Neuronal stem cell (in vitro differentiated cells): ENCODE measurements at places on chromosomes 12 and 14.

DNA sequence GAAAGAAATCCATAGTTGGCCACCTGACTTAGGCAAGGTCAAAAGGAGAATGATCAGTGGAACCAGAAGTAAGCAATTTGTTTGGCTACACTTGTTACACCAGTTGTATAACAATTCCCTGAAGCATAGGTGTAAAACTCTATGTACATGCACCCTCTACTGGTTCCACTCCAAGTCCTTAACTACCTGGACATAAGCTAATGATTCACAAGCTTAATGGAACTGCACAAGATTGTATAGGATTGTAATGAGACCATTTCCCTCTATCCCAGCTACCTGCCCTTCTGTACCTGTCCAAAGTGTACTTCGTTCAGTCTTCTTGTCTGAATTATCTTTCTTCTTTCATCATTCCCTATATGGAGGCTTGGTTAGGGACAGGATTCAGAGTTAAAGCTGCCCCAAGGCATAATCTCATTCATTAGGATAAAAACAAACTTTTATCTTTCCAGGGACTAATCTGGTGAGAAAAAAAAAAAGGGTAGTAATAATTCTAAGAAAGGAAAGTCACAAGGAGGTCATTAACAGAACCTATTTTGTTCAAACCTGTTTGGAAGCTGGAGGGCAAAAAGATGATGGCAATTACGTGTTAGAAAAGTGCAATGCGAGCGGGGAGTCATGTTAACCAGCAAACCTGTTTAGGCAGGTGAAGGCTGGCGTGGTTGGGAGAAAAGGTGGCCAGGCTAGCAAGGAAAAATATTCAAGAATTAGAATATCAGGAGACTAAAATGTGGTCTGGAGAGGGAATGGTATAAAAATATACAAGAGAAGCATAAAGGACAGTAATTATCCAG is 2.8 kb upstream of the TMEM52B start:
- DNase-seq = no peak
- no peaks in the 10 kb centered on the region for H3K4me1 ChIP-seq
- H3K27me3 ChIP-seq = no peaks in the 10 kb centered on the region
- H3K36me3 ChIP-seq = no peaks in the 10 kb centered on the region

DNA sequence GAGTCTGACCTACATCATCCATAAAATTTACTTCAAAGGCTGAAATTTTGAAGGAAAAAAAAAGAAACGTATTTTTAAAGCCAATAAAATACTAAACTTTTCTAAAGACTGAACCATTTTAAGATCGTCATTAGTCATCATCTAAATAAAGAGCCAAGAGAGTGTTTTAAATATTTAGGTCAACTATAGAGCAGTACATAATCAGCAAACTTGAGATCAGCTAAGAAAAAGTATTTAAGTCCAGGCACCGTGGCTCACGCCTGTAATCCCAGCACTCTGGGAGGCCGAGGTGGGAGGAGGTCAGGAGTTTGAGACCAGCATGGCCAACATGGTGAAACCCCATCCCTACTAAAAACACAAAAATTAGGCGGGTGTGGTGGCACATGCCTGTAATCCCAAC is 35.5 kb downstream of the HECTD1 start:
- H3K4me1 ChIP-seq = no peaks in the 10 kb centered on the region
- no peak overlapping the region for H3K27ac ChIP-seq
- DNase-seq = no peak
- H3K4me3 ChIP-seq = no peak overlapping the region
- H3K27me3 ChIP-seq = no peaks in the 10 kb centered on the region
- H3K36me3 ChIP-seq = peaks cover 14% of the 10 kb centered on the region

GRCh38 chr14:99321955-99322730 is 50.1 kb upstream of the BCL11B start:
- no peaks in the 10 kb centered on the region for H3K36me3 ChIP-seq
- H3K27me3 ChIP-seq = no peaks in the 10 kb centered on the region
- H3K4me1 ChIP-seq = peaks cover 10% of the 10 kb centered on the region
- no peak overlapping the region for H3K27ac ChIP-seq
- DNase-seq = no peak
- H3K4me3 ChIP-seq = no peak overlapping the region

- no peak for DNase-seq
- H3K27ac ChIP-seq = no peak overlapping the region
- H3K4me1 ChIP-seq = no peaks in the 10 kb centered on the region
- H3K4me3 ChIP-seq = no peak overlapping the region
These were observed 11.6 kb downstream of the SLC7A7 start for GRCh38 chr14:22803687-22803974.

DNA sequence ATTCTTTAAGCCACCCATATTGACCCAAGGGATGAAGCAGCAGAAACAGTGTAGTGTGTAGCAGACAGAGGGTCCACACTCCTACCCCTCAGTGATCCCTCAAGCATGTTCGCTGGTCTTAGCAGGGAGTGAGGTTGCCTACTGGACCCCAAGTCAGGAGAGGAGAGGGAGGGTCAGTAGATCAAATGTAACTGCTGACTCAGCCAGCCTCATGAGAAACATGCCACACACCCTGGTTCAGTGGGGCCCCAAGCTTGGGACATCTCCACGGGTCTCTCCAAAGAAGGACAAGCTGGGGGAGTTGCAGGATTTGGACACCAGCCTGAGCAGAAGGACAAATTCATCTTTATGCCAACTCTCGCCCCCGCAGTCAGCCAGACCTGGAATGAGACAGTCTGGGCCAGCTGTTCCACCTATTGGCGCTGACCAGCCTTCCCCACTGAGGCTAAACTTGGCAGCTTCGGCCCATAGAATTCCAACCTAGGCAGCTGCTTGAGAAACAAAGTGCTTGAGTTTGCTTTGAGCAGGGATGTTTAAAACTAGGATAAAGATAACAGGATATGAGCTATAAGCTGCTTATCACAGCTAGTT is 66.0 kb upstream of the ACTN1 start:
- no peak for DNase-seq
- no peak overlapping the region for H3K4me3 ChIP-seq
- no peaks in the 10 kb centered on the region for H3K27me3 ChIP-seq
- no peak overlapping the region for H3K27ac ChIP-seq

- H3K36me3 ChIP-seq = no peaks in the 10 kb centered on the region
- DNase-seq = peak; percentile 12
- H3K27me3 ChIP-seq = no peaks in the 10 kb centered on the region
These were observed 71.9 kb downstream of the BCL11B start for GRCh38 chr14:99199846-99200653.

DNA sequence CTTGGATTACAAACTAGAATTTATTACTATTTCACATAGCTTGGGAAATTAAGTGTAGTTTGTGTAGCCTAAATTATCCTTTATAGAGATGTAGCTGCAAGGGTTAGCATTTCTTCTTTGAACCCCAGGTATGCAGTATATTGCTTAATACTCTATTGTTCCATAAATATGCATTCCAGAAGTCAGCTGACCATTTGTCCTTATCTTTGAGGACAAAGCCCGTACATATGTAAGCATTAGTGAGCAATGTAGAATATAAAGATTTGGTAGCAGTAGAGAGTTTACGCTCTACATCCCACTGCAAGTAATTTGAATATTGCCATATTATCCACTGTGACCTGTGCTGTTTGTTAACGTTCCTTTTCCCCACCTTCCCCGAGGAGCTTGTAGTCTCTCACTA is 26.9 kb downstream of the PPM1A start:
- H3K4me1 ChIP-seq = peaks cover 4% of the 10 kb centered on the region
- no peak overlapping the region for H3K27ac ChIP-seq
- H3K27me3 ChIP-seq = no peaks in the 10 kb centered on the region
- no peaks in the 10 kb centered on the region for H3K36me3 ChIP-seq

DNA sequence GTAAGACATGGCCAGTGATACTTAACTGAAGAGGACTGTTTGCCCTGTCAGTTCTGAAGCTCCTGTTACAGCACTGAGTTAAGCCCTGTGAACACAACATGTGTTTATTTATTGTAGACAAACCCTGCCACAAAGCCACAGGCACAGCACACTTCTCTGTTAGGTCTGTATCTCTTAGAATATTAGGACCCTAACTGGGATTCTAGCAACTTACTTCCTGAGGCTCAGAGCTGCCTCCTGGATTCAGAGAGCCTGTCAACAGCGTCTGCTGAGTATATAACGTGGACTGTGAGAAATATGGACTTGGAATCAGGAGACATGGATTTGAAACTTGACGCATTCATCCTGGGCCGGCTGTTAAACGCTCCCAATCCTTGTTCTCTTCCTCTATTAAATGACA is 135.0 kb upstream of the HIF1A start:
- H3K4me1 ChIP-seq = peaks cover 8% of the 10 kb centered on the region
- no peak overlapping the region for H3K27ac ChIP-seq
- H3K4me3 ChIP-seq = no peak overlapping the region
- no peaks in the 10 kb centered on the region for H3K27me3 ChIP-seq
- DNase-seq = no peak

DNA sequence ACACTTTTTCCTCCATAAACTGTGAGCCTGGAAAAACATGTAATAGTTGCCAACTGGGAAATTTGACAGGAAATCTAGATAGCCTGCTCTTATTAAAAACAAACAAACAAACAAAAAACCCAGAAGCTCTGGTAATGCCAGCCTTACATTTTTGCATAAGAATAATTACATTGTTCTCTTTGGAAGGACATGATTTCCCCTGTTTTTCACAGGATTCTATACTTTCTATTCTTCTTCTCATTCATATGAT is 137.9 kb downstream of the AEBP2 start:
- no peak for DNase-seq
- H3K27me3 ChIP-seq = no peaks in the 10 kb centered on the region
- no peak overlapping the region for H3K27ac ChIP-seq
- no peak overlapping the region for H3K4me3 ChIP-seq

GRCh38 chr12:4738541-4738940 is 18.3 kb downstream of the GALNT8 start:
- no peak for DNase-seq
- H3K4me3 ChIP-seq = no peak overlapping the region
- no peaks in the 10 kb centered on the region for H3K27me3 ChIP-seq

DNA sequence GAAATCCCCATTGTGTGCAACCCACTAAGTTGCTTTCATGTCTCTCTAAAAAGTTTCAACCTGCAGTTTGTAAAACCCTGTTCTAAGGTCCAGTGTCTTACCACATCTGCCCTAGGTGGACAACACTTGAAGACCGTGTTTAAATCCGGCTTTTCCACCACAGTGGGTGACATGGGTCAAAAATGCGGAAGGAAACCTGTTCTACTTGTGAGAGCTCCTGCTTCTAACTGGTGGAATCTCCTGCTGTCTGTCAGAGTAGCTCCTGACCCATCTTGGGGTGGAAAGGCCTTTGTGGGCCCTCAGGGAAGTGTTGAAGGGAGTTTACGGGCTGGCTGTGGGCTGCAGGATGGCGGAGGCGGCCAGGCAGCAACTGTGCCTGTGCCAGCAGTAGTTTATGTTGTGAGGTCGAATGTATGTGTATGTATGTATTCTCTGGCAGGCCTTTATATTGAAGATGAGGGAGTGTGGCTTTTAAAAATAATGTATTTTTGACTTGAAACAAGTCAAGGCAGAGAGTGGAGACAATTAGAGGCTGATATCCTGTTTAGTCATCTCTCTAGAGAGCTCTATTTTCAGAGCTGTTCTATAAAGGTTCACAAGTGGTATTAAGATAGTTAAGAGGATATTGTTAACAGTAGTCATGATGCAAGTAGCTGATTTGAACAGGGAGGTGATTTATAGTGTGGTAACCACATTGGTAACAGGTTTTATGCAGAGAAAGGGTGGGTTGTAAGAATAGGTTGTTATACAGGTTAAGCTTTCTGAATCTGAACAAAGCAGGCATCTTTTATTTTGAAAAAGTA is 67.0 kb downstream of the PRKCH start:
- peaks cover 4% of the 10 kb centered on the region for H3K27me3 ChIP-seq
- no peak overlapping the region for H3K27ac ChIP-seq
- no peaks in the 10 kb centered on the region for H3K4me1 ChIP-seq
